Fibroblast of the conjunctiva (primary cell): ENCODE measurements at places on chromosomes 1 and 21.

DNA sequence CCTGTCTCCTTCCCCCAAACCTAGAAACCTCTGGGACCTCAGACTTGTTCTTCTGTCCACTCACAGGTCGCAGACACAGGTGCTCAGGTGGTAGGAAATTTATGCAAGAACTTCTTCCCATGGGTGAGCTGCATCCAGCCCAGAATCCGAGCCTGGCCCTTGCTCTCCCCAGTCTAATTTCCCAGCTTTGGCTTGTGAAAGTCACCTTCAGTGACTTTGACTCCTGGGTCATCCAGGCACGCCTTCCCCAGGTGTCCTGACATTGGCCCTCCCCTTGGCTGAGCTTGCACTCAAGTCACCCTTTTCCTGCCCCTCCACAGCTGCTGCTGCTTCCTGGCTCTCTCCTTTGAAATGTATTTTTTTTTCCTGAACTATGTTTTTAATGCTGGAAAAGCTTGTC, 6.6 kb downstream of the IPO13 start:
- no peak for DNase-seq

DNA sequence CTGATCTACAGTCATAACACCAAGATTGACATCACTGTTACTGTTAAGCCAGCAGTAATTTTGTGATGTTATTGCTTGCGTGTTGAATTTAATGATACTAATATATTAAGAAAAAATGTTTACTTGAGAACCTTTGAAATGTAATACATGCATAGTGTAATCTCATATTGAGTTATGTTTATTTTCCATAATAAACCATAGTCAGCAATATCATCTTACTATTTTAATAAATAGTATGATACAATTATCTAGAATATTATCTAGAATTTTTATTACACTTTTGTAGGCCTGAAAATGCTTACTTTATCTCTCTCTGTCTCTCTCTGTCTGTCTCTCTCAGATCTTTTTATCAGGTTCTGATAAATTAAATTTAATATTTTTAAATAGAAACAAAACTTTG, 843.1 kb downstream of the KCNT2 start:
- DNase-seq = no peak

GRCh38 chr1:12798911-12799310, 7.7 kb downstream of the PRAMEF1 start:
- DNase-seq = no peak

- DNase-seq = no peak
These were observed 107.7 kb downstream of the POU2F1 start for GRCh38 chr1:167328306-167328815.

GRCh38 chr1:20511518-20512428, 3.8 kb upstream of the MUL1 start:
- DNase-seq = no peak

GRCh38 chr1:225923692-225924555, at the start of gene PYCR2:
Gene PYCR2, minus strand, starts transcription at chr1:225924250. Its CDS starts 140 bp downstream, at chr1:225924110.
- peak; percentile 93 for DNase-seq

DNA sequence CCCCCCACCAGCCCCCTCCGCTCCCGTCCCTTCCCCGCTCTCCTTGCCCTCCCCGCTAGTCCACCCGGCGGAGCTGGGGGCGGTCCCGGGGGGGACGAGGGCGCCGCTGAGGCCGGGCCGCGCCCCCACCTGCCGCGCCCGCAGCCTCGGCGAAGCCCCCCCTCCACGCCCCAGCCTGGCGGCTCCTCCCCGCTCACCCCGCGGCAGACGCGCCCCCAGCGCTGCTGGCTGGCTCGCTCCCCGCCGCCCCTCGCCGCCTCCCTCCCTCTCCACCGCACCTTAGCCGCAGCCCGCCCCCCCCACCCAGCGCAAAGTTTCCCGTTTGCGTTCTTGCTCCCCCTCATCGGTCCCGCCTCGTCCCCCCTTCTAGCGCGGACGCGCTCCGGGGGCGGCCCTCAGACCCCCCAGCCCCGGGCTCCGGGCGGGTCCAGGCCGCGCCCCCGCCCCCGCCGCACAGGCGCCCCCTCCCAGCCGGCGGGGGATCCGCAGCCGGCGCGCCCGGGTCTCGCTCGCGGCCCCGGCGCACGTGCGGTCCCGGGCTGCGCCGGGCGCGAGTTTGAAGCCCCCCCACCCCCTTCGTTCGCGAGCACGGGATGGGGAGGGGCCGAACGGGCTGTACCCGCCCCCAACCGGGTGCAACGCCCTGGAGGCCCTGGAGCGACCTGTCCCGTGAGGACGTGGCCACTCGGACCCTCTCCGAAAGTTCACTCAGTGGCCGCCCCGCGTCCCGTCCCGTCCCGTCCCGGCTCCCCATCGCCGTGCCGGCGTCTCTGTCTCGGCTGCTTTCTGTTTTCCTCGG, 623 bp downstream of the PTPRF start:
- DNase-seq = no peak

- no peak for DNase-seq
These were observed 2.7 kb downstream of the MIA3 start for GRCh38 chr1:222620566-222620965.

DNA sequence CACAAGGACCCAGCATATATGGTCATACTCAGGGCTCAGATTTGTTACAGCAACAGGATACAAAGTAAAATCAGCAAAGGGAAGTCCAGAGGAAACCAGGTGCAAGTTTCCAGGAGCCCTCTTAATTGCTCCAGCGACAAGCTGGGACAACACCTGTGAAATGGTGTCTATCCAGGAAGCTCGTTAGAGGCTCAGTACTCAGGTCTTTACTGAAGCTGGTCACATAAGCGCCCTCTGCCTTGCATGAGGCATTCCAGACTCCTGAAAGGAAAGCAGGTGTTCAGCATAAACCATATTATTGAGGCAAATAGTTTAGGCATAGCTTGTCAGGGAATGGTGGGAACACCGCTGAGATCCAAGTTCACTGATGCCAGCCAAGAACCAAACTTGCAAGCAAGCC, 231.0 kb downstream of the SLC35F3 start:
- DNase-seq = no peak

- DNase-seq = no peak
These were observed 58.8 kb upstream of the AJAP1 start for GRCh38 chr1:4595341-4596225.

GRCh38 chr1:204258213-204259115, 44.7 kb upstream of the GOLT1A start:
- peak; percentile 20 for DNase-seq

DNA sequence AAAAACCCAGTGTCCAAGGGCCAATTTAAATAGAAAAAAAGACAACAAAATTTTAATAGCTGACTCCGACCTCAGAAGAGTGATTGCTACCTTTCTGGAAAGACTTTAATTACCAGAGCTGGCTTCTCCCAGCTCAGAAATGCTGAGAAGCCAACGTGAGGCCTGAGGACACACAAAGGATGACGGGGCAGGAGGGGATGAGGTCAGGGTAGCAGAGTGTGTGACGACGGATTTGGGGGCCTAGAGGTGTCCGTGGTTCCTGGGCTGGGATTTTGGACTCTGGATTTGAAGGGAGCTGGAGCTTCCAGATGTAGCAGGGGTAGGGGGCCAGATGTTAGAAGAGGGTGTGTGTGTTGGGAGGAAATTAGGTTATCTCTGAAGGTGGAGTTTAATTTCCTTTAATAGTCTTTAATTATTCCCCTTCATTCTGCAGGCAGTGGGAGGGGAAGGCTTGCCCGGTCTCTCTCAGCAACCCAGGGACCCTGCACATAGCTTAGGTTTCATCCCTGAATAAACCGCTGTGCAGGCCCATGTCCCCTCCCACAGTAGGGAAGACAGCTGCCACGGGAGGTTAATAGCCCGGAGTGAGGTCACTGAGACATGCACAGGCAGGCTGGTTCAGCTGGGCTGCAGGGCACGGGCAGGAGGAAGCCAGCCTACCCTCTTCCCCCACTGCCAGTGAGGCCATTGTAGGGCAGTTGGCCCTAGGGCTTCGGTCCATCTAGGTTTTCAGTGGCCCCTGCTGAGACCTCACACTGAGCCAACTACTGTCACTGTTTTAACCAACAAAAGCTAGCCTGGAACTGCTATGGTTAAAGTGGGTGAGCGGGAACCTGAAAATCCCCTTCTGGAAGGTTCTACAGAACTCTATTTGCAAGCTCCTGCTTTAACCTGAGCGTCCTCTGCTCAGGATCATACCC, 3.8 kb upstream of the PADI3 start:
- no peak for DNase-seq

GRCh38 chr1:160797861-160798273, 1.9 kb downstream of the LY9 start:
- no peak for DNase-seq

DNA sequence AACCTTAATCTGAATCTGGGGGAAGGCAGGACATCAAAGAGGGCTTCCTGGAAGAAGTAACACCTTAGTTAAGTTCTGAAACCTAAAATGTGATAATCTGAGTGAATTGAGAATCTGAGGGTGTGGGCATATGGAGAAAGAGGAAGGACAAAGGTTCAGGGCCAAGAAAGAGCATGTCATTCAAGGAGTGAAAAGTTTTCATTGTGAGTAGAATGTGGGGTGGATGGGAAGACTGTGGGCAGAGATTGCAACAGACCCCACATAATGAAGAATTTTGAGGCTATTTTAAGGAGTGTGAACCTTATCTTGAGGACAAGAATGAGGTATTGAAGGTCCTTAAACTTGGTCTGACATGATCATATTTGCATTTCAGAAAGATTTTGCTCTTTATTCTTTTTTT, 227.2 kb downstream of the PTGER3 start:
- no peak for DNase-seq

- DNase-seq = no peak
These were observed 48.2 kb downstream of the HLCS start for GRCh38 chr21:36918291-36918690.

GRCh38 chr1:217134857-217135568, 411.8 kb upstream of the ESRRG start:
- no peak for DNase-seq

- DNase-seq = no peak
These were observed 35.5 kb downstream of the KCNK2 start for GRCh38 chr1:215118081-215118480.

- no peak for DNase-seq
These were observed 336.4 kb downstream of the PAPPA2 start for GRCh38 chr1:176799327-176799726.

DNA sequence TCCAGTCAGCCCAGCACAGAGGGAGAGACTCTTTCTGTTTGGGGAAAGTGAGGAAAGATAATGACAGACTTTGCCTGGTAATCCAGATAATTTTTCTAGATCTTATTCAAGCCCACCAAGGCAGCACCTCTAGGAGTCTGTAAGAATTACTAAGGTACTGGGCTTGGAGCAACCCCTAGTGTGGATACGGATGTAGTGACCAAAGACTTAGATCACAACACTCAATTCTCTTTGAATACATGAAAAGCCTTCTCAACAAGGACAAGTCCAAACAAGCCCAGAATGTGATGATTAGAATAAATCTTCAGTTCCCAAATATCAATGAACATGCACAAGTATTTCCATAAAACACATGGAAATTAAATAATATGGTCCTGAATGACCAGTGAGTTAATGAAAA, 206.9 kb downstream of the MRPL39 start:
- no peak for DNase-seq

DNA sequence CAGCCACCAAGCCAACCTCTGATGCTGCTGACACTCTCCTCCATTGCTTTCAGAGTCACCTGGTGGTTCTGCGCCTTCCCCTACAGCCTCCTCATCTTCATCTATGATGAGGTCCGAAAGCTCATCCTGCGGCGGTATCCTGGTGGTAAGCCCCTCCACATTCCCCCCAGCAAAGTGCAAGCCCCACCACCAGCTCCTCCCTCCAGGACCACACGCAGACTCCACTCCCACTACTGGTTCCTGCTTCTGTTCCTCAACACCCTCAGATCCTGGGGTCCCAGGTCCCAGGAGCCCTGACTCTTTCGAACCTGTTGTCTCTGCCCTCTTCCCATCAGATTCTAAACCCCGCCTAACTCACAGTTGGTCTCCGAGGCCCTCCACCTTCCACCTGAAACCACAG, 11.6 kb upstream of the ATP1A4 start:
- no peak for DNase-seq

DNA sequence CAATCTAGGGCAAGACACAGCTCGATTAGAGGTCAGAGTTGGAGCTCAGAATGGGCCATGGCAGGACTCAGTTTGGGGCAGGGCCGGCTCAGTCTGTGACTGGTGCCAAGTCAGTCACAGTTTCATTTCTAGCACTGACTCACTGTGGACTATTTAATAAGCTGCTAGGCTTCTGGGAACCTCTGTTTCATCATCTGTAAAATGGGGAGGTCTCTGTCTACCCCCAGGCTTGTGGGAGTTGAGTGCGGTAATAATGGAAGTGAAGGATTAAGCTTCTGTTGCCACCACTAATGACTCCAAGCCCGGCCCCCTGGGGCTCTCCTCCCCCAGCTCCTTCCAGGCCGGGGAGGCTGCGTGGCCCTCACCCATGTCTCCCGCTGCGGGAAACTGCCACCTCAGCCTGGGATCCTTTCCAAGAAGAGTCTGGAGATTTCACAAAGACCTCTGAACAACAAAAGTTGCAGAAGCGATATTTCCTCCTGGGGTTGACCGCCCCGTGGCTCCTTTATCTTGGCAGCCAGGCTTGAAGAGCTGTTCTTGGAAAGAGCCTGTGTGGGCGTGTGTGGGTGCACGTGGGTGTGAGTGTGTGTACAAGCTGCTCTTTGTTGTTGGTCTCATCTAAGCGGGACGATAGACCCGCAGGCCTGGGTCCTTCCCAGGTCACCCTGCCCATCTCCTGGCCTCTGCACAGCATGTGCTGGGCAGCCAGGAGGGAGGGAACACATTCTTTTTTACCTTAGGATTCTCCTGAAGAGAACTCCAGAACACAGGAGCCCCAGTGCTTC, 29.1 kb downstream of the KNCN start:
- peak; percentile 36 for DNase-seq

- DNase-seq = no peak
These were observed 34.8 kb upstream of the DSCAM start for GRCh38 chr21:40881767-40882166.

DNA sequence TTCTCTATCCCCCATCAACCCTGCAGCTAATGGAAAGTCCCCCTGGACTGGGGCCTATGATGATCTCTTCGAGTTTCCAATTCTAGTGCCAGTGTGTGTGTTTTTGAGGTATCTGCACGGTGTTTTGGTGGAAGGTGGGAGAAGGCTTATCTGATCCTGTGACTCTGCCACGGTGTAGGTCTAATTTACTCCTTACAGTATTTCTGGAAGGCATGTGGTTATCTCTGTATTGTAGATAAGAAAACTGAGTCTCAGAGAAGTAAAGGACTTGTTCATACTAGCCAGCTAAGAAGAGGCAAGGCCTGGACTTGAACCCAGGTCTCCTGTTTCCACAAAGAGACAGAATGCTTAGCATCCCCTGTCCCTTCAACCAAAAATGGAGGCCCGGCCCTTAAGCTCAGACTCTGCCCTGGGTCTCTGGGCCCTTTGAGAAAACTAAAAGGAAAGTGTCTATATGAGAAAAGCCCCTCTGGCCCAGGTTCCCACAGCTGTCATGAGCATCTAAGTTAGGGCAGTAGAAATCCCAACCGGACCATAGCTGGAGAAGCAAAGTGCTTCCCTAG, 20.3 kb downstream of the RIMS3 start:
- DNase-seq = no peak
